ENCODE measurements at places on chromosomes 5 and 9.

DNA sequence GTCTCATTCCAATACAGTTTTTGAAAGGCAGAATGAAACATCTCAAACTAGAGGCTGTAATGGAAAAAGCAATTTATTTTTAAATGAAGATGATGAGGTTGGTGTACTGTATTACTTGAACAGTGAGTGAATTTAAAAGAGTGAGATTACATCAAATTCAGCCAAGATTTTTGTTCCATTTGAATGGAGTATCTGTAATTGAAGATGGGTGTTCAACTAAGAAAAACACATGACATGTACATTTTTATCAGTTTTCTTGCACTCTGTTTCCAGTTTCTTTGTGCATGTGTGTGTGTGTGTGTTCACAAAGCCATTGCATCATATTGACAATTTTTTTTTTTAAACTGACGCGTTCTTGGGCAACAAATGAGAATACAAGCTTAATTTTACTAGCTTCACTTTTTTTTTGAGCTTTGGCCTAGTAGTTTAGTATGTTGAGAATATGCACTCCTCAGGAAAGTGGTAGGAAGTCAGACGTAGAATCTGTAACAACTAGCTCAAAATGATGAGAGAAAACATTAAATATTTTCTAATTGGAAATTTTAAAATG, 243.5 kb downstream of the MAST4 start:
- no peak for DNase-seq

DNA sequence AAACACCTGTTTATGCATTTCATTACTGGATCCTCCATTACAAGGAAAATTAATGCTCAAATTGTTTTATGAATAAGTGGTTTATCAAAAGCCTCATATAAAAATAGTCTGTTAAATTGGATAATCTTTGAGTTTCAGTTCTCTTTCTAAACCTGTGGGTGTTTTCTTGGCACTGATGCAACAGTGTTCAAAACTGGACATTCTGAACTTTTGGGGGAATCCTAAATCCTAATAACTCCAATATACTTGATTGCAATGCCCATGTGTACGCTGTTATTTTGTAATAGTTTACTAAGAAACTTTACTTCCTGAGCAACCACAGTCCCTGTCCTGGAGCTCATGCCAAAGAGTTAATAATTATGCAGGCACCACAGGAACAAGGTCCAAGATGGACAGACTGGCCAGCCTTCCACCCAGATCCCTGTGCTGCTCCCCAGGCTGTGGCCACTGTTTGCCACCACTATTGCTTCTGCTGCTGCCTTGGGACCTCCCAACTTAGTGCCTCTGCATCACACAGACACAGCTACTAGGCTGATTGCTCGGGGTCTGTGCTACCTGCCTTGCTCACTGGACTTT, 14.0 kb downstream of the IRGM start:
- DNase-seq, result no peak

GRCh38 chr9:137407590-137408300, 15.2 kb downstream of the EXD3 start:
- DNase-seq, result no peak

DNA sequence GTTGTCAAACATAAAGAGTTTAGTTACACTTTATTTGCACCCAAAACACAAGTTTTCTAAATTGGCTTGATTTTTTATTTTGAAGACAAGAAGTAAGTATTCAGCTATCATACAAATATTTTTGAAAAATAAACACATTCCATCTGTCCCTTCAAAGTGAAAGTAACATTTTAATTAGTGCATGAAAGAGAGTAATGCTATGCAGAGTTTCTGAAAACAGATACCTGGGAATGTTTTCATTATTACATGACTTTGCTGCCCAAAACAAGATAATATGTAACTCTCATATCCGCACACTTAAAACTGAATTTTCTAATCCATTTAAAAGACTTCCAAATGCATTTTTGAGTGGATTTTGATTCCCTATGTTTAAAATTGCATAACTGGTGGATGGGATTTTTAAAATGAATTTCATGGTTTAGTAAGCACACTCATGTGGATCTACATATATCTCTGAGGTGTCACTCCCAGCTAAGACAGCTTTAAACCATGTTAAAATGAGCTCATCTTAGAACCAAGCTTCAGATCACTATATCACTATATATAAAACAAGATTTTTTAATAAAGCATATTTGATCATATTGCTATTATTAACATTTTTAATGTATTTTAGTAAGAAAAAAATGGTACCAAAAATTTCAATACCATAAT, 127.5 kb downstream of the ATPSCKMT start:
- no peak for DNase-seq

GRCh38 chr9:81562231-81563019, 126.9 kb downstream of the TLE1 start:
- DNase-seq, result no peak

DNA sequence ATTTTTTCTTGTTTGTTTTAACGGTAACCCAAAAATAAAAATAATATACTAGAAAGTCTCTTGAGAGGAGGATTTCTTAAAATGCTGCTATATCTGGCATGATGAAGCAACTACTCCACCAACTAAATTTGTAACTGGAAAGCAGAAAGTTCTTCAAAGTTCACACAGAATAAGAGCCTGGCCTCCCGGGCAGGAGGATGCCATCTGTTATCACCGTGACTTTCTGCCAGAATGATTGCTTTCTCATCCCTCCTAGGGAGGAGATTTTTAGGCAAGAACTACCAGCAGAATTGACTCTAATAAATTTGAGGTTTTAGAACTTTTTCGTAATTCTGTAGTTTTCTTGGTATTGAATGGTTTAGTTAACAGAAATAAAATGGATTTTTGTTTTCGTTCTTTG, 464.6 kb upstream of the ACTBL2 start:
- no peak for DNase-seq

DNA sequence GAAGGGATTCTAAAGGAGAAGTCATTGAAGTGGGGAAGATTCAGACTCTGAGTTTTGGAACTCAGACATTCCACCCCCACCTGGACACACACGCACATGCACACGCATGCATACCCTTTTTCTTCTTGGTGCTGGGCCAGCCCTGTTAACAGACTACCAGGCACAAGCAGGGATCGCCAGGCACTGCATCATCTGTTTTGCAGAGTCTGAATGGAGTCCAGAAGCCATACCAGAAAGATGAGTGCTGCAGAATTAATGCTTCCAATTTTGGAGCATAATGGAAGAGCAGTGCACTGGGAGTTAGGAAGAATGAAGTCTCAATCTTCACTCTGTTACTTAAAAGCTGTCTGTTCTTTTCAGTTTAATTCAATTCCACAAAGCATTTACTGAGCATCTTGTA, 95.5 kb downstream of the PDE8B start:
- DNase-seq, result no peak

- DNase-seq, result no peak
Observed at GRCh38 chr5:129858131-129858675, 46.1 kb upstream of the CHSY3 start.

DNA sequence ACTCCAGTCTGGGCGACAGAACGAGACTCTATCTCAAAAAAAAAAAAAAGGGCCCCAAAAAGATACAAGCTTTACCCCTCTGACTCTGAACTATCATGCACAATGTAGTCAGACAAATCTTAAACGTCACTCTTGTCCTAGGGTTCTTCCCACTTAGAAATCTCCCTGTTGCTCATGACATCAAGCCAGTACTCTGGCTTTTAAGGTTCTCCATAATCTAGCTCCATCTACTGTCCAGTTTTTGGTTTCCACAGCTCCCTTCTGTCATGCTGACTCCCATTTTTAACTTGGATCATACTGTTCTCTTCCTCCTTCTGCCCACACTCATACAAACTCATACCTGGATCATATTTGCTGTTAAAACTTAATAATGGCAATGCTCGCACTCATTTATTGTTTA, 156.7 kb upstream of the TLX3 start:
- no peak for DNase-seq

GRCh38 chr9:102609461-102609860, 385.7 kb upstream of the CYLC2 start:
- no peak for DNase-seq

DNA sequence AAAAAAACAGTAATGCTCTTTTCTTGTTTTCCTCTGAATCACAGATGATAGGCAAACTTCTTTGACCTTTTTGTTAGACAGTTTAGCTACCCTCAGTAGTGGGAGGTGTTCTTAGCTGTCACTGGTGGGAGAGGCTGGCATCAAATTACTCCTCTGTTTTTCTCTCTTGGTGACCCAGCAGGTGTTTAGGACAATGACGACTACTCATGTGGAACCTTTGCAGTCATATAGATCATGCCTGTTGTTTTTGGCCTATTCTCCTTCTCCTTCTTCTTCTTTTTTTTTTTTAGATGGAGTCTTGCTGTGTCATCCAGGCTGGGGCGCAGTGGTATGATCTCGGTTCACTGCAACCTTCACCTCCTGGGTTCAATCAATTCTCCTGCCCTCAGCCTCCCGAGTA, 15.4 kb upstream of the NPR2 start:
- DNase-seq, result no peak

DNA sequence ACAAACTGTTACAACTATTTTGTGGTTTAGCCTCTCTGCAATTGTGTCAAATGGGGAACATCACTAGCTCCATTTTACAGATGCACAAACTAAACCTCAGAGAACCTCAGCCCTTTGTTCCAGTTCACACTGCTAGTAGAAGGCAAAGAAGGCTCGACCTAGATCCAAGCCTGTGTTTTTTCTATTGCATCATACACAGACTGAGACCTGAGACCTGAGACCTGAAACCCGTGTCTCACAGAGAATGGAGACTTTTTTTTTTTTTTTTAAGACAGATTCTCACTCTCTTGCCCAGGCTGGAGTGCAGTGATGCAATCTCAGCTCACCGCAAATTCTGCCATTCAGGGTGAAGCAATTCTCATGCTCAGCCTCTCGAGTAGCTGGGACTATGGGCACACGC, 120.8 kb downstream of the GALNT10 start:
- DNase-seq, result peak; percentile 80

GRCh38 chr5:78102500-78102899, 192.0 kb downstream of the AP3B1 start:
- DNase-seq, result no peak
